Esophagus squamous epithelium (tissue), 5 donors: ENCODE measurements at places on chromosomes 6 and 20.

DNA sequence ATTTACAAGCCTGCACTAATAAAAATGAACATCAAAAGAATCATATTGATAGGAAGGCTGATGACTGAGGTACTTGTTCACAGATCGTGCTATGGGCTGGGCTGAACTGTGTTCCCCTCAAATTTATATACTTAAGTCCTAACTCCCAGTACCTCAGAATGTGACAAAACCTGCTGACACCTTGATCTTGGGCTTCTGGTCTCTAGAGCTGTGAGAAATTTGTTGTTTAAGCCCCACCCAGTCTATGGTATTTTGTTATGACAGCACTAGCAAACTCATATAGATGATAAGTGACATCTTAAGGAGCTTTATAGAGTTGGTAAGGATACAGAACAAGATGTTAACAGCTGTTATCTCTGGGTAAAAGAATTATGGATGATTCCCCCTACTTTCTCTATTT, 13.8 kb downstream of the UBE2V1 start:
- no peak for DNase-seq

GRCh38 chr6:118283766-118284165, 264.3 kb upstream of the PLN start:
- DNase-seq = no peak

DNA sequence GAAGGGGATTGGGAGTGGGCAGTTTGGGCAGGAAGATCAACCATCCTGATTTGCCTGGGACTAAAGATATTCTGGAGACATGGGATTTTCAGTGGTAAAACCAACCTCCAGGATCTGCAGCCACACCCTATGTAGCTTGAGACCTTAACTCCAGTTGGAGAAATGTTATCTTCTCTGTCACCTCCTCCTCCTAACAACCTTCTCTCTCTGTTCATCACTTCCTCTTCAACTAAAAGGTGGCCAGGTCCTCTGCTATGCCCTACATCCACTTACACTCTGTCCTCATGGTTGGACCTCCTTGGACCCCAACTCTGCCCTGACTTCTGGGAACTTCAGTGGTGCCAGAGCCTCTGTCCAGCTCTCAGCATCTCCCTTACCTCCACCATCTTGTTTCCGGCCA, 42.0 kb upstream of the SLC9A8 start:
- DNase-seq = no peak

- no peak for DNase-seq
These were observed 18.4 kb downstream of the LAMA4 start for GRCh38 chr6:112235956-112236355.

DNA sequence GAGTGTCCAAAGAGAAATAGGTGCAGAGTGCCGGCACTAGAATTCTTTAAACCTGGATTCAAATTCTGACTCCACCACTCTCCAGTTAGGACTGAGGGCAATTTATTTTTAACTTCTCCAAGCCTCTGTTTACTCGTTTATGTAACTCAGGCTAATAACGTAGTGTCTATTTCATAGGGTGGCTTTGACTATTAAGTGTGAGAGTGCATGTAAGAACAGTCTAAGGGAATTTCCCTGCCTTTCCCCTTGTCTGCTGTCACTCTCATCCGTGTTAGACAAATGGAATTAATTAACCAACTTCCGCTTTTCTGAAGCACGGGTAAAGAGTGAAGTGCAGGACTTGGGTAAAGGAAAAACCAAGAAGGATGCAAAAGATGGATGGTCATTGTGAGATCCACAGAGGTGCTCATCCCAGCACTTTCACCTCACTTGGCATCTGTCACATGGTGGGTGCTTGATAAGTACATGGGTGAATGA, 4.1 kb upstream of the ZKSCAN8 start:
- DNase-seq = no peak

DNA sequence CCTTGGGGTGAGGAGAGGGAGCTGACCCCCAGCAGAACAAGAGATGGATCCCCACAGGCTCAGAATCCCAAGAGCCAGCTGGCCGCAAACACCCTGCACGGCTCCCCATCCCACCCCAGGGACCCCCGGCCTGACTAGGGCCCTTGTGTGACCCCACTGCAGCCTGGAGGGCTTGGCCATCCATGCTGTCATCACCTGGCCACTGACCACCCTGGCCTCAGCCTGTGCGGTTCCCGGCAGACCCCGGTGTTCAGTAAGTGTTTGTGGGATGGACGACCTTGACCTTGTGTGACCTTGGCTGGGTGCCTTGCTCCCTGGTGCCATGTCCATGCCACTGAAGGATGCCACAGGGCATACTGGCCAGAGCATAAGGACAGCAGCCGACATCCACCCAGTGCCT, 328.3 kb downstream of the TAF4 start:
- DNase-seq = no peak

DNA sequence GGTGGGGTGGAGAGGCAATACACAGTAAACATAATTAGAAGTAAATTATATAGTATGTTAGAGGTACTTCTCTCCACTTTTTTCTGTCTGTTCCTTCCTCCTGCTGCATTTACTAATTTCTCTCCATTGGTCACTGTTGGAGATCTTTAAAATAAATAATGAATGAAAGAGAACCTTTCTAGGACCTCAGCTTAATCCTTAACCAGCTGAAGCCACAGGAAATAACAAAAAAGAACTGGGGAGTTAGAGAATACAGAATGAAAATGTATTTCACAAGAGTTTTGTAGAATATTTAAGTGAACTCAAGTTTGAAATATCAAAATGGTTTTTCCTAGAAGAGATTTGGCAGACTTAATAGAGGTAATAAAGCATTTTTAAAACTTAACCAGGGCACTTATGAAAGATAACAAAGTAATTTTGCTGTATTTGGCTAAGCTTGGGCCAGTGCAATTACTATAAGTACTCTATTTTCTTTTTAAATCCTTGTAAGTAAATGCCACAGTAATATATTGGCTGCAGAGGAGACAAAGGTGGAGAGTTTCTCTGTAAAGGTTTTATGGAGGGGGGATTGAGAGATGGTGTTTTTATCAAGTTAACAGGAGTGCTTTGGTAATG, 405.0 kb downstream of the CDKAL1 start:
- DNase-seq = no peak

GRCh38 chr6:111113336-111114086, 26.2 kb downstream of the SLC16A10 start:
- DNase-seq = no peak
